Uterus (tissue), 4 donors: ENCODE measurements at places on chromosomes 6 and 20. TPM values are rescaled to one million over a fixed set of nuclear protein-coding genes. Genes with fewer than 3 reads are reported as not detected.
A peak's percentile ranks its signal among the peaks of the same experiment; 100 is the strongest.

RNF182 gene
- under 0.01 TPM for total RNA-seq

CDH4 gene
- total RNA-seq = not detected

CDH26 gene
- total RNA-seq = 2.1 TPM

CD24 gene
- total RNA-seq = 7.4 TPM

VARS2 gene
- 20.2 TPM for total RNA-seq

PPP1R14C gene
- total RNA-seq = not detected

IRF4 gene
- total RNA-seq = 2.0 TPM

CDH22 gene
- 0.49 TPM for total RNA-seq

MAP3K5 gene
- 67.1 TPM for total RNA-seq

PNPLA1 gene
- total RNA-seq = not detected

- no peaks in the 10 kb centered on the region for H3K27me3 ChIP-seq
- H3K4me1 ChIP-seq = no peaks in the 10 kb centered on the region
- DNase-seq = peak; percentile 70
- no peaks in the 10 kb centered on the region for H3K36me3 ChIP-seq
- peak overlapping the region; percentile 87 for H3K27ac ChIP-seq
These were observed 123.5 kb downstream of the TCP11 start for GRCh38 chr6:35017411-35018181.

GRCh38 chr6:170273681-170274080 is 17.2 kb downstream of the DLL1 start:
- H3K27ac ChIP-seq = no peak overlapping the region
- H3K36me3 ChIP-seq = no peaks in the 10 kb centered on the region
- H3K4me3 ChIP-seq = no peak overlapping the region
- no peaks in the 10 kb centered on the region for H3K27me3 ChIP-seq
- DNase-seq = no peak
- peaks cover 4% of the 10 kb centered on the region for H3K4me1 ChIP-seq

- DNase-seq = no peak
- H3K27ac ChIP-seq = peak overlapping the region; percentile 51
- H3K27me3 ChIP-seq = no peaks in the 10 kb centered on the region
- peaks cover 5% of the 10 kb centered on the region for H3K4me1 ChIP-seq
- H3K36me3 ChIP-seq = no peaks in the 10 kb centered on the region
- no peak overlapping the region for H3K4me3 ChIP-seq
These were observed 127.3 kb downstream of the BACH2 start for GRCh38 chr6:90169374-90169773.

DNA sequence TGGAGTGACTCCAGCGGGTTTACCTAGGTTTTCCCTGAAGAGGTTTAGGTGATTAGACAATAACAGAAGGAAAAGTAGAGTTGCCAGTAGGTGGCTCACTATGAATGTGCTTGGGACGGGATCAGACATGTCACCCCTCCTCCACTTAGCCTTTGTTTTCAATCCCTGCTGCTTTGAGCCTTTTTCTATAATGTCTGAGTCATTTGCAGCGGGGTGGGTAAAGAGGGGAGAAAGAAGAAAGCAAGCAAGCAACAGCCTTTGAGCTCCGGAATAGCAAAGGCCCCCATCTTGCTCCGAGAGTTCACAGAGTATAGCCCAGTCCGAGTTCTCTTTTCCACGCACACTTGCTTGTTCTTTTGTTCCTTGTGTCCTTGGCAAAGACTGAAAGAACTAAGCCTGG is 129.1 kb downstream of the PACRG start:
- H3K27me3 ChIP-seq = no peaks in the 10 kb centered on the region
- no peaks in the 10 kb centered on the region for H3K36me3 ChIP-seq
- H3K27ac ChIP-seq = no peak overlapping the region

DNA sequence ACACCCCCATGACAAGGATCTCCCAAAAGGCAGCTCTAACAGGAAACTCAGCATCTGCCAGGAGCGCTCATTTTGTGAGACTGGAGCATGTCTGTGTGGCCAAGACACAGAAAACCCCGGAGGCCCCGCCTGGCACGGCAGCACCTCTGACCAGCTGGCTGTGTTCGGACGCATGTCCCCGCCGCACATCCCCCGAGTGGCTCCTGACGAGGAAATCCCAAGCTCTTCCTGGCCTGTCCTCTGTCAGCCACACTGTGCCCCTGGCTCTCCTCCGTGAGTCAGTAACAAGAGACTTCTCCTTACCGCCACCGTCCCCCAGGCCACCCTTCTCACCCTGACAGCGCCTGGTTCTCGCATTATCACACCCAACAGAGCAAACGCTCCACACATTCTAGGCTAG is 14.4 kb downstream of the SLC2A4RG start:
- no peaks in the 10 kb centered on the region for H3K36me3 ChIP-seq
- H3K4me3 ChIP-seq = no peak overlapping the region
- DNase-seq = no peak
- H3K4me1 ChIP-seq = no peaks in the 10 kb centered on the region

- DNase-seq = no peak
- no peaks in the 10 kb centered on the region for H3K36me3 ChIP-seq
- no peak overlapping the region for H3K4me3 ChIP-seq
- H3K27ac ChIP-seq = peak overlapping the region; percentile 51
- H3K4me1 ChIP-seq = peaks cover 27% of the 10 kb centered on the region
These were observed 162.2 kb downstream of the LY86 start for GRCh38 chr6:6750594-6751265.

- H3K27ac ChIP-seq = no peak overlapping the region
- H3K36me3 ChIP-seq = no peaks in the 10 kb centered on the region
- H3K4me3 ChIP-seq = no peak overlapping the region
- H3K4me1 ChIP-seq = no peaks in the 10 kb centered on the region
- DNase-seq = no peak
These were observed 51.4 kb upstream of the PLEKHG1 start for GRCh38 chr6:150548330-150548729.

DNA sequence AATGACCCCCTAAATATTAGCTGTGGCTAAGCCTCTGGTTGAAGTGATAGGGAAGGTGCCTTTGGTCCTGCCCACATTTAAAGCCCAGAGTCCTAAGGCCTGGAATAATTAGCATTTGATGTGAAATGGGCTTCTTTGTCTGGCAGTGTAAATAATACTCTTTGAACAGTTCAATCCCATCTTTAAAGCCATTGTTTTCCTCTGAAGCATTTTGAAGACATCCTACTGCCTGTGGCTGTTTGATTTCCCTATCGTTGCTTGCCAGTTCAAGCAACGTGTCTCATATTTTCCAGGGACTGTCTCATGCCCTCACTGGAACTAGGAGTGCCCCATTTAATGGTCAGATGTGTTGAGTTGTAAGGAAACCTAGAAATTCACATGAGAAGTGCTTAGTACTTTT is 89.3 kb upstream of the BTN3A2 start:
- no peaks in the 10 kb centered on the region for H3K36me3 ChIP-seq
- H3K4me1 ChIP-seq = peaks cover 4% of the 10 kb centered on the region
- H3K27ac ChIP-seq = no peak overlapping the region
- no peak for DNase-seq
- H3K4me3 ChIP-seq = no peak overlapping the region
- H3K27me3 ChIP-seq = peaks cover under 1% of the 10 kb centered on the region

DNA sequence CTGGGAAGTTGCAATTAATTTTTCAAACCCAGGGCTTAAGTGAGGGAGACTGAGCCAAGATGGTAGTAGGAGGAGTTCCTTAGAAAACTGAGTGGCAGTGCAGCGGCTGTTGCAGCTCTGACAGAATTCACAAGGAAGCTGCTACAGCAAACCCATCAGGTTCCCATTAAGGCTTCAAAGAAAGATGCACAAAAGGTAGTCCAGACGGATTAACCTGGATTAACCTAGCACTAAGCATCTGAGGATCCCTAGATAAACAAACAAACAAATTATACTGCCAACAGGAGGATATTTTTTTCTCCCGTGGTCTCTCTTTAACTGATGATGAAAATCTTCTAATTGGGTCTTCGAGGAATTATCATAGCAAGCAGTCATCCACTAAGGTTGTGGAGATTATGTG is 5.2 kb downstream of the TENT5A start:
- no peak overlapping the region for H3K27ac ChIP-seq
- H3K36me3 ChIP-seq = no peaks in the 10 kb centered on the region
- no peak for DNase-seq
- H3K4me1 ChIP-seq = no peaks in the 10 kb centered on the region

DNA sequence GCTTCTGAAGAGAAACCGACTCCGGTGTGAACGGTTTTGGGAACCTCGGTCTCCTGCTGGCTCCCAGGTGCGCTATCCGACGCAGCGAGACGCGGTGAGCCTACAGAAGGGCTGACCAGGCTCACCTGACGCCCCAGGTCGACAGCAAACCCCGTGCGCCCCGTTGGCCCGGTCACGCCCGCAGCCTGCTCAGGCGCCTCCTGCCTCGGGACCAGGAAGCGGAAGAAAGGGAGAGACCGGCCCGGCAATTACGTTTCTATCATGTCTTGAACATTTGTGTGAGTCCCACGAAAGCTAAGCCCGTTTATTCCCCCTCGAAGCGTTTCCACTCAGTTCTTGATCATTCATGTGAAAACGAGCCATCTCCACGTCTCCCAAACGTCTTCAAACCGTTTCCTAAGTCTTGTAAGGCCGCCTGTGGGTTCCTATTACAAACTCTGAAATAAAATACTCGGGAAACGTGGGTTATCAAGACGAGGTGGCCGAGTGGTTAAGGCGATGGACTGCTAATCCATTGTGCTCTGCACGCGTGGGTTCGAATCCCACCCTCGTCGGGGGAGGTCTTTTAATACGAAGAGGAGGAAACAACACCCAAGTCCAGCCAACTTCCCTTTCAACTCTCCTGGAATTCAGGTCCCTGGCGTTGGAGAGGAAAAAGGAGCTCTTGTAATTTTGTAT is 150.5 kb upstream of the PRSS16 start:
- no peaks in the 10 kb centered on the region for H3K4me1 ChIP-seq
- H3K27me3 ChIP-seq = peaks cover 13% of the 10 kb centered on the region
- no peaks in the 10 kb centered on the region for H3K36me3 ChIP-seq
- no peak overlapping the region for H3K27ac ChIP-seq

GRCh38 chr6:34445313-34445860 is 19.5 kb upstream of the RPS10 start:
- no peaks in the 10 kb centered on the region for H3K27me3 ChIP-seq
- no peak overlapping the region for H3K4me3 ChIP-seq
- DNase-seq = no peak

DNA sequence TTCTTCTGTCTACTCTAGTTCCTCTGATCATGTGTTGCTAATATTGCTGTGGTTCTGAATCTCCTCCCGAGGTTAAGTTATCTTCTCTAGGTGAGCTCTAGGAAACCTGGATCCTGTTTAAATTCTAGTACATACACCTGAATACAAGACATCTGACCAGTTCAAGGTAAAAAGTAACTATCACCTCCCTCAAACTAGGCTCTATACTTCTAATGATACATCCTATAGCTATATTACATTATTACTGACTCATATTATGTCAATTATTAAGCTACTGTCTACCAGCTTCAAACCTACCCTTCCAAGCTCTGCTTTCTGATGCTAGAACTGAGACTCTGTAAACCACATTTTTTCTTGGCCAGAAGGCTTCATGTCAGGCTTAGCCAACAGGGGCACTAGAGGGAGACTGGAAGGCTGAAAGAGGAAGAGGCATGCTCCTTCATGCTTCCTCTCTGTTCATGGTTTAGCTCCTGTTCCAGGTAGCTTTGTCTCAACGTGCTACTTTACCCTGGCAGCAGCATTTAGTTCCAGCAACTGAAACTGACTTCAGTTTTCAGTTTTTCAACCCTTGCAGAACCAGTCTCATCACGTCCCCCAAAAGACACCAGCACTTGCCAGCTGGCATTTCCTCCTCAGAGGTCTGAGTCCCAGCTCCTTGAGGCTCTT is 148.4 kb upstream of the TOP1 start:
- no peak overlapping the region for H3K27ac ChIP-seq
- no peak for DNase-seq
- no peaks in the 10 kb centered on the region for H3K36me3 ChIP-seq
- no peaks in the 10 kb centered on the region for H3K27me3 ChIP-seq
- H3K4me1 ChIP-seq = no peaks in the 10 kb centered on the region

DNA sequence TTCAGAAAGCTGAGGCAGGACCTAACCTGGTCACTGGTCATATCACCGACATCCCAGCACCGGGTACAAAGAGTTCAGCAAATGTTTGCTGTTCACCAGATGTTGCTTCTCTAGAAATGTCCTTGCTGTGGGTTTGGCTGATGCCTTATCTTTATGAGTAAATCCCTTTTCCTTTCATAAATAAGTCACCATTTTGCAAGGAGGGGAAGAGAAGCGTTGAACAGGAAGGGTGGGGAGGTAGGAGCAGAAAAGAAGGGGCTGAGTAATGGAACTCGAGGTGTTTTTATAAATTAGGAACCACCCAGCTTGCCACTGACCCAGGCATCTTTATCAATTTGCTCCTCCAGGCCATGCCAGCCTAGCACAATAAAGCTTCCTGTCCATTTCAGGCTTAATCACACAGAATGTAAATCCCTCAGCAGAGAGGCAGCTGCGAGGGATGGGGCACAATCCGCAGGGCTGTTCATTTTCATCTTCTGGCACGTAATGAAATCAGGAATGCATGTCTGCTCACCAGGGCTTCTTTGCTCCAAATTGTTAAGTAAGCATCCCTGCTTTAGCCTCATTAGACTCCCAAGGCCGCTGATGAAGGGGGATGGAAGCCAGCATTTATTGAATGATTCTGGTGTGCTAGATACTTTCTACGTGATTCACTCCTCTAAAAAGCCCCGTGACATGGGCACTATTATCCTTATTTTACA is 371.9 kb upstream of the CHD6 start:
- H3K27ac ChIP-seq = no peak overlapping the region
- no peak overlapping the region for H3K4me3 ChIP-seq
- H3K36me3 ChIP-seq = no peaks in the 10 kb centered on the region
- no peaks in the 10 kb centered on the region for H3K4me1 ChIP-seq
- no peak for DNase-seq
- no peaks in the 10 kb centered on the region for H3K27me3 ChIP-seq

DNA sequence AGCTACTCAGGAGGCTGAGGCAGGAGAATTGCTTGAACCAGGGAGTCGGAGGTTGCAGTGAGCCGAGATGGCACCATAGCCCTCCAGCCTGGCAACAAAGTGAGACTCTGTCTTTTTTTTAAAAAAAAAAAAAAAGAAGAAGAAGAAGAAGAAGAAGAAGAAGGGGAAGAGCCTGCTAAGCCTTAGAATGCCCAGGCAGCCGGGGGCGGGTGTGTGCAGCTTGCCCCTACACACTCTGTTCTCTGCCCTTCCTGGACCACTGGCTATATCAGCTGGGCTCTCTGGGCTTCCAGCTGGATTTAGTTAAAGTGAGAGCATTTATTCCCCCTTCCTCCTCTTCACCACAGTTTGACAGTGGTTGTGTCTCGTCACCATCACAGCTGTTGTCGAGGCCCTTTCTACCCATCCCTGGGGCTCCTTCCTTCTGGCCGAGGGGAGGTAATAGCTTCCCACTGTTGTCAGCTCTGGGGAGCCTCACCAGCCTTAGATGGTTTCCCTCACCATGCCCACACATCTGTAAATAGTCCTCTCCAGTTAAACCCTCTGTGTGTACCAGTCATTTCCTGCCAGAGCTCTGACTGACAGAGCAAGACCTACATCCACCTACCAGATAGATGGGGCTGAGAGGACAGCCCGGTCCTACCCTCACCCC is 77.6 kb downstream of the TRERF1 start:
- no peaks in the 10 kb centered on the region for H3K4me1 ChIP-seq
- H3K27me3 ChIP-seq = no peaks in the 10 kb centered on the region

DNA sequence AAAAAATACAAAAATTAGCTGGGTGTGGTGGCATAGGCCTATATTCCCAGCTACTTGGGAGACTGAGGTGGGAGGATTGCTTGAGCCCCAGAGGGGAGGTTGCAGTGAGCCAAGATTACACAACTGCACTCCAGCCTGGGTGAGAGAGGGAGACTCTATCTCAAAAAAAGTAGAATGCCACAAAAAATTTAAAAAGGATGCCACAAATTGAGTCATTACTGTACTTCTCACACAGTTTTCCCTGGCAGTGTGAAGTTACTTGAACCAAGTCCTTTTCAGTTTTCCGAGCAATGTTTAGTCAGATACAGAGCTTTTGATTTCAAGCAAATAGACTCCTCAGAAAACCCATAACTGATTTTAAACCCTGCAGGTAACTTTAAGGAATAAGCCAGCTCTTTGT is 53.3 kb downstream of the TNFRSF21 start:
- no peaks in the 10 kb centered on the region for H3K4me1 ChIP-seq
- no peak for DNase-seq
- H3K4me3 ChIP-seq = no peak overlapping the region
- no peaks in the 10 kb centered on the region for H3K36me3 ChIP-seq
